ENCODE measurements at places on chromosomes 5 and 9.

DNA sequence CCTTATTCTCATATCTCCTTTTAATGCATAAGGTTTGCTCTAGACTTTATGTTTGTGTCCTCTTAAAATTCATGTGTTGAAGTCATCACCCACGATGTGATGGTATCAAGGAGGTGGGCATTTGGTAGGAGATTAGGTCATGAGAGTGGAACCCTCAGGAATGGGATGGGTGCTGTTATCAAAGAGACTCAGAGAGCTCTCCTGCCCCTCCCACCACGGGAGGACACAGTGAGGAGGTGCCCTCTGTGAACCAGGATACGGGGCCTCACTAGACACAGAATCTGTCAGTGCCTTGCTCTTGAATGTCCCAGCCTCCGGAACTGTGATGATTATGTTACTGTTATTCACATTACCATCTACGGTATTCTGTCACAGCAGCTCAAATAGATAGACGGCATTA is 359.0 kb downstream of the IRX1 start:
- DNase-seq: no peak

GRCh38 chr5:90547072-90547536 is 11.5 kb upstream of the ADGRV1 start:
- DNase-seq: no peak

GRCh38 chr9:875119-875962 is 33.8 kb downstream of the DMRT1 start:
- DNase-seq: no peak

DNA sequence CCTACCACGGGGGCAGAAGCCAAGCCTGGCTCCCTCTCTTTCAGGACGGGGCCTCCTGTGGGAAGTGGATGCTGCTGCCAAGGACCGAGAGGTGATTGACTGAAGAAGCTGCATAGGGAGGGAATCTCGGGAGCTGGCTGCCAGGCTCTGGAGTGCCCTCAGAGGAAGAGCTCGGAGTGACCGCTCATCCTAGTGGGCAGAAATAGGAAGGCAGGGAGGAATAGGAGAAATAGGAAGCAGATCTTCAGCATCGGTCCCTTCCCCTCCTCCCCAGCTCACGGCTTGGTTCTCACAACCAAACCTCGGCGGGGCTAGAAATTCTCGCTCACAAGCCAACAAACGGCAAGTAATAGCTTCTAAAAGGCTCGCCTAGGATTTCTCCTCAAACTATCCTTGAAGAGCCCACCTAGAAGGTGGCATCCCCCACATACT is 159.9 kb upstream of the RAI14 start:
- DNase-seq: no peak

GRCh38 chr9:21611891-21612290 is 129.8 kb upstream of the IFNE start:
- DNase-seq: no peak

GRCh38 chr9:111897601-111898137 is 1.1 kb downstream of the UGCG start:
- no peak for DNase-seq

DNA sequence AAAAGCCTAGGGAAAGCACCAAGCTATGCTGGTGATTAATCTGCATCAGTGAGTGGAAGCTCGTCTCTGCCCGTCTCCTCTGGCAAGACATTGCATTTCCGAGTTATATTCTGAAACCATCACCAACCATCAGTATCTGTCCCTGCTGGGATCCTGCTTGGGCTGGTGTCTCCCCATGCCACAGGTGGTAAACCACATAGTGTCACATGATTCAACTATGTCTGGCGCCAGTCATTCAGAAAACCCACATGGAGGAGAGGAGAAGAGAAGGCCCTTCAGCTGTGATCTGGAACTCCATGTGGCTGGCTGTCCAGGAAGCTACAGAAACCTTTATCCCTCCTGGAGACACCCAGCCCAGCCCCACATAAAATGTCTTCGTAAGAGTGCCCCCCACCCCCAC is 4.8 kb downstream of the IL9 start:
- DNase-seq: no peak

GRCh38 chr9:94441796-94442195 is 113.1 kb upstream of the PCAT7 start:
- DNase-seq: no peak

DNA sequence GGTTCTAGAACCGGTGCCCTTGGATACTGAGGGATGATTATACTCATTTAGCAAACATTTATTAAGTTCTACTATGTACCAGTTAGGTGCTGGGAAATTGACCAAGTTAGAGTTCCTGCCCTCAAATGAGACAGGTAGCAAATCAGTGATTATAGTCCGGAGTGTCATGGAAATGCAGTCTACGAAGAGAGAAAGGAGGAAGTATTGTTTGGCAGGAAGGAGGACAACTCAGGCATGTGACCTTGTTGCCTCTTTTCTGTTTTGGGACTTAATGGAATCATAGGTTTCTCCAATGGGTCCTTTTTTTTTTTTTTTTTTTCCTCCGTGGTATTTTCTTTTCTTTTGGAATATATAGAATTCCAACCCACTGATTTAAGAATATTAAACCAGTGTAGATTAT is 28.0 kb downstream of the OSTF1 start:
- no peak for DNase-seq

DNA sequence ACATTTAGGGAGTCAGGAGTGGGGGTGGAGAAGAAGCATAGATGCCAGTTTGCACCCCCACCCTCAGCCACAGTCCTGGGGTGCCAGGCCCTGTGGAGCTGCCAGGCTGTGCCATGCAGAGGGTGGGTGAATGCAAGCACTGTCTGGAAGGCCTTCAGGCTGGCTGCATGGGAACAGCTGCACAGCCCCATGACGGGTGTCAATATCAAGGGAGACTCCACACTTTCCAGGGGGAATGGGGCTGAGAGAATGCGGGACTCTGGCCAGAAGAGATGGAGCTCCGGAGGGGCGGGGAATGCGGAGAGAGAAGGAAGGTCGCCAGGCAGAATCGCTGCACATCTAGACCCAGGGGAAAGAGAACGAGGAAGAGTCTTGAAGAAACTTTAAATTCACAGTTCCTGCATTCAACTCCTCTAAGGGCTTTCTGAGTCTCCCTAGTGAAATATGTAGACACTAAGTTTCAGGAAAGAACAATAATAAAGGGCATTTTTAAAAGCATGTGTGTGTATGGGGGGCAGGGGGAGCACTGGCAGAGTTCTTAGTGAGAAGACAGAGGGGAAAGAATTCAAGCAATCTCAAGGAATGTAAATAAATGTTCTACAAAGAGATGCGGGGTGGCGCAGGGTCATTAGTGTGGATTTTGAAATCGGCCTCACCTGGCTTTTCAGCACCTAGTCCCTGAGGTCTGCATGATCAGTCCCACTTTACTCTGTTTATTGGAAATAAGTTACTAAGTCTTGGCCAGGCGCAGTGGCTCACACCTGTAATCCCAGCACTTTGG is 59.1 kb downstream of the BOD1 start:
- no peak for DNase-seq

DNA sequence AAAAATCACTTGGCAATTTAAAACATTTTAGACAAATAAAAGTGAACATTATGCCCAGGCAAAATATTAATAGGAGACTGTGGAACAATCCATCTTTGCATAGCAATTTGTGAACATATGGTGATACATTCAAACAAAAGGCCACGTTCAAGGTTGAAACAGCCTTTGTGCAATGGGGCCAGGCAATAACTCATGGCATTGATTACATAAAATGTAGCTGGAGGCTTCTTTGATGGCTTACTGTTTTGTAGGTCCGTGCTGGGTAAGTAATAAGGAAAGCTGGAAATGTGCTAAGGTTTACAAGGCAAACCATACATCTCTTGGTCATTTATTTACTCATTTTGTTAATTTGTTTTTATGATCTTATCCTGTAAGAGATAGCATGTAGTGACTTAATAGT is 651.8 kb downstream of the KCTD16 start:
- no peak for DNase-seq

DNA sequence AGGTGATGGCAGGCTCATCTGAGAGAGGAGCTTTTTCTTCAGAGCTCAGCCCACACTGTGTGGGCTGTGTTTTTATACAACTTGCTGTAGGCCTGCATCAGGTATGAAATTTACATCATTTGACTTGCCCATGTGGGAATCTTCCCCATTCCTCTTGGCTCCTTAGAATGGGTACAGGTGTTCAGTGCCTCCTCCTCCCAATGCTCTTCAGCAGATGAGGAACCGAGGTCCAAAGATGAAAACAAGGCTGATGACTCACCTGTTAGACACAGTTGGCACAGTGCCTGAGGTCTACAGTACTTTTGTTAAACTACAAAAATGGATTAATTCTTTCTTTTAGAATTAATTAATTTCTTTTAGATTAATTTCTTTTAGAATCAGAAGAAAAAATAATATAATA is 20.8 kb downstream of the PAPPA start:
- DNase-seq: no peak

- no peak for DNase-seq
These were observed 10.3 kb downstream of the GDF9 start for GRCh38 chr5:132856011-132856410.

DNA sequence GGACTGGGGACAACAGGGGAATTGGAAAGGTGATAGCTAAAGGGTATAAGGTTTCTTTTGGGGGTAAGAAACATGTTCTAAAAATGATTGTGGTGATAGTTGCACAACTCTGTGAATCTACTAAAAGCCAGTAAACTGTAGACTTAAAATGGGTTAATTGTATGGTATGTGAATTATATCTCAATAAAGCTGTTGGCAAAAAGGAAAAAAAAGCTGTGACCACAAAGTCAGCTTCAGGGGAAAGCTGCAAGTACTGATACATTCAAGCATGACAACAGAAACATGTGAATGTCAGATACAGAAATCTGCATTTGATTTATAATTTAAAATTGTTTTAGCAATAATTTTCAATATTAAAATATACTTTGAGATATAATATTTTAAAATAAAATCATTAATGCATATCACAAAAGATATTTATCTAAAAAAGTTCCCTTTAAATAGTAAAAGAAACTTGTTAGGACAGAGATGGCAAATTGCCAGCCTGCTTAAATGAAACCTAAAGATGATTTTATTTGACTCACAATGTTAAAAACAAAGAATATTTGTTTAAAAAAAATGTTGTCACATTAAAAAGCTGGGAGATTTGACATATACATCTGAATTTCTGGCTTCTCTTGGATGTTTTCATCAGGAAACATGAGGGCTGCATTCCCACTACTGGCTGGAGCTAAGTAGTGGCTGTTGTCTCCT is 66.0 kb downstream of the TBCA start:
- DNase-seq: no peak

DNA sequence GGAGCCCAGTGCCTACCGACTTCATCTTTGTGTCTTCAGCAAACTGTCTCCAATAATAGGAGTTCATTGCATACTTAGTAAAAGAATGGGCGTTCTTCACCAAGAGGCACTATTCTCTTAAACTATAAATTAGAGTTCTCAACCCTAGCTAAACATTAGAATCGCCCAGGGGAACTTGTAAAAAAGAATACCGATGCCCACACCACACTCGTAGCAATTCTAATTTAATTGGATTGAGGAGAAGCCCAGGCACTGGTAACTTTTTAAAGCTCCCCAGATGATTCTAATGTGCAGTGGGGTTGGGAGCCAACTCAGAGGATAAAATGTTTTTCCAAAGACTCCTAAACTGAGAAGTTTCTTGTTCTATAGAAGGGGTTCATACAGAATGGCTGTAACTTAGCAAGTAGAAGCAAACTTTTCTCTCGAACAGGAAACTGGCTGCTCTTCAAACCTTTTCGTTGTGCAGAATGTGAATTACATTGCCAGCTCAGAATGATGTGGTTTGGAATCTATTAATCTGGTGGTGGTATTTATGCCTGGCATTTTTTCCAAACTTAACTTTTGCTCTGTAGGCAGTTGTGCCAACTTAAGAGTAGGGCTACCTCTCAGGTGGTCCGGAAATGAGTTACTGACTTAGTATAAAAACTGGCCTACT is 26.4 kb upstream of the NFIB start:
- DNase-seq: no peak

- DNase-seq: no peak
These were observed 135.4 kb downstream of the SCAMP1 start for GRCh38 chr5:78495800-78496199.

- no peak for DNase-seq
These were observed 44.3 kb downstream of the CAMK2A start for GRCh38 chr5:150245111-150245789.

- DNase-seq: no peak
These were observed 40.2 kb upstream of the AGXT2 start for GRCh38 chr5:35087991-35088390.

DNA sequence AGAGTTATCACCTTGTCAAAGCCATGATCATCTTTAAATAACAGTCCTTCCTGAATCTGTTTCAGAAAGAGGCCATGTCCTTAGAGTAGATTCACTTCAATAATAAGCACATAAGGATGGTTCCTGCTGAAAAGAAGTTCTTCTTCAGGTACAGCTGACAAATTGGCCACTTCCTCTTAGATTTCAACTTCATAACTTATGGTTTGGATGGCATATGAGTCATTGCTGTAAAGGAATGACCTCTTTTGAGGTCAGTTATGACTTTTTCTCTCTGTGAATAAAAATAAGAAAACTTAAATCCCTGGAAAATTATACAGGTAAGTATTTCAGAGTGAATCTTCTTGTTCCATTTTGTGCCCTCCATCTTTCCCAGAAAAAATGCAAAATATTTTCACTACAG is 555.3 kb upstream of the ZNF462 start:
- DNase-seq: no peak

DNA sequence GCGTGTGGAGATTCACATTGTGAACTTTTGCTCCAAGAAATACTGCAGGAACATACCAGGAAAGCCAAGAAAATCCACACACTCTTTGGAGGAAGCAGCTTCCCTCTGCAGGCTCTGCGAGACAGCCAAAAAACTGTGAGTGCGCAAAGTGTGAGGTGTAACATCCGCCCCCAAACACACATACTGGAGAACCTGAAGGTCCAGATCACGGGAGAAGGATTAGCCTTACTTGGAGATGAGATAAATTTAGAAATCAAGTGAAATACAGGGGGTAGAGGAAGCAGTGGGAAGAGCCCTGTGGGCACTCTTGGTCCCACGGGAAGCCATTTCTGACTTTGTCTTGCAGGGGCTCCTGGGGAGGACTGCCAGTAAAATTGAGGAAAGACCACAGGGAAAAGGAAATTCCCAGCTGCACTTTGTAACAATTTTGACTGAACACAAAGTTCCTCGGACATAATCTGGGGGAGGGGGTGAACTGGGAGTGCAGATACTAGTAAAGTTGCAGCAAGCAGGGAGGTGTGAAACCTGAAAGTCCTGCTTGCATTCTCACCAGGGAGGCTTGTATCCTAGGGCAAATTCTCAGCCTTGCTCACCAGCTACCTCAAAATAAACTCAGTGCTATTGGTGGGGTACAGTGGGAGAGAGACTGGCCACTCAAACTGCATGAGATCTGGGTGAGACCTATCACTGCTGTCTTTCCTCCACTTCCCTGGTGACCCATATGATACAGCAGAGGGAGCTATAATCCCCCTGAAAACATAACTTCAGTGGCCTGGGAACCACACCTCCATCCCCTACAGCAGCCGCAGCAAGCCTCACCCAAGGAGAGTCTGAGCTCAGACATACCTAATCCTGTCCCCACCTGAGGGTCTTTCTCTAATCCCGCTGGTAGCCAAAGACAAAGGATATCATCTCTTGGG is 109.1 kb downstream of the ALDH1A1 start:
- DNase-seq: no peak

DNA sequence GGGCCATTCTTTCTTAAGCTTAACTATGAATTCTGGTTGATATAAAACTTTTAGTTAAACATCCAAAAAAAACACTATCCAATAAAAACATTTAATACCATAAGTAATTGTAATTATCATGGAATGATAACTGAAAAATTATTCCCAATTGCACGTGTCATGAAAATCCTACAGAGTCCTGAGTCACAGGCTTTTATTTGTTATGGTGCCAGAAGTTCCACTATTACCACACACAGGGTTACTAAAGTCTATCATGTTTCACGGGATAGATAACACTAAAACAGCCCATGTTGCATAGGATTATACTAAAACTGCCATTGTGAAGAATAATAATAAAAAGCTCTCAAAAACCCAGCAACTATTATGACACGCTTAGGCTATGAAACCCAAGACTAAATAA is 1381.8 kb downstream of the EFNA5 start:
- no peak for DNase-seq

Measured in NCI-H1417 treated with DMSO at 0.1 percent for 48 hours (cell line).